Inflammatory macrophage treated with lipopolysaccharide for 4 hours (primary cell): ENCODE measurements at places on chromosomes 6 and 20.

DNA sequence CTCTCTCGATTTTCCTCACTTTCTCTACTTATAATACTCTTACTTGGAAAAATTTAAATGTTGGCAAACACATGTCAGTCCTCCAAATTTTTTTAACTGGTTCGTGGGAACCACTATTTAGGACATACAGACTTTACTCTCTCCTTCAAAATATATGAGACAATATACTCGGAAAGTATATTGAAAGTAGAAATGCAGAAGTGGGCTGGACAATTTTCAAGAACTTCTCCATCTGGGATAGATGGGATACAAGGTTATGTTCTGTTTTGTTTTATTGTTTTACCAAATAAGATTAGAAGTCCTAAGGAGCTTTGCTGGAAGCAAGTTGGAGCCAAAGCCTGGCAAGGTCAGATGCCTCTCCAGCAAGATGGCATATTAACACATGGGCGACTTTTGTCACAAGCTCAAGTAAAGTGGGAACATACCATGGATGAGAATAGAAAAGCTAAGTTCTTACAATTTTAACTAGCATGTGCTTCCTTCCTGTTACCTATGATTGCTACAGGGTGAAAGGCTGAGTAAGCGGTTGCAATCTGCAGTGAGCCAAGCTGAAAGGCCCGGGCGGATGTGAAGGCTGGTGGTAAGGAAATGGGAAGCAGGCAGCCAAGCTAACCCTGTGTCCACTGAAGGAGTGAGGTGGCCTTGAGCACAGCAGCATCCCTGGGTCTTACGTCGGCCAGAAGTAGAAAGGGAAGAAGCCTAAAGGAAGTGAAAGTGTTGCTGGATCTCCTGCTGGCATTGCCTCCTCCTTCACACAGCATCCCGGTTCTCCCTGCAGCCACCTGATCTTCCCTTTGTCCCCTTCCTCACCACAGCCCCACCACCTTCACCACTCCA is 7.1 kb downstream of the MAP3K5 start:
- DNase-seq, result peak; percentile 87

GRCh38 chr20:3934624-3935023 is 45.4 kb downstream of the PANK2 start:
- DNase-seq, result no peak

GRCh38 chr6:163945808-163946207 is 531.3 kb downstream of the QKI start:
- DNase-seq, result no peak

GRCh38 chr6:34795836-34796425 is 4.0 kb downstream of the BLTP3A start:
- DNase-seq, result peak; percentile 44

- DNase-seq, result no peak
These were observed 98.3 kb downstream of the TMEM242 start for GRCh38 chr6:157224951-157225574.

GRCh38 chr20:44924541-44924940 is 14.7 kb downstream of the PABPC1L start:
- DNase-seq, result no peak

DNA sequence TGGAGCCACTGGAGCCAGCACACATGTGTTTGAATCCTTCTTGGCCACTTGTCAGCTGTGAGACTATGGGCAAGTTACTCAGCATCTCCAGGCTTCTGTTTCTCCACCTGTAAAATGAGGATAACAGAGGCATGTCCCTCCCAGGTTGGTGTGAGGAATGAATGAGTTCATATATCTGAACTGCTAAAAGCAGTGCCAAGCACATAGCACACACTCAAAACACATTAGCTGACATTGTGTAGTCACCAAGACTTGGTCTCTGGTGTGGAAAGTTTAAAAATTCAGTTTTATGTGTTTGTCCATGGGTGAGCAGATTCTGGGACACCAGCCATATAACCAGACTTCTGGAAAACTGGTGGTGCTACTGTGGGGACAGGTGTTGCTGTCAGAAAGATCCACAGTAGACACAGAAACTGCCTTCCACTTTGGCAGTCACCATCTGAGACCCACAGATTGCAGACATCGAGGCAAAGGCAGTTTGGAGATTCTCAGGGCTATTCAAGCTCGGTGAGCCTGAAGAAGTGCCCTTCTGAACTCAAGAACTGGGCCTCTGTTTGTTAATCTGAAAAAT is 115.8 kb downstream of the MRPL14 start:
- no peak for DNase-seq

- DNase-seq, result no peak
These were observed 409.8 kb downstream of the HACE1 start for GRCh38 chr6:104449918-104450317.

DNA sequence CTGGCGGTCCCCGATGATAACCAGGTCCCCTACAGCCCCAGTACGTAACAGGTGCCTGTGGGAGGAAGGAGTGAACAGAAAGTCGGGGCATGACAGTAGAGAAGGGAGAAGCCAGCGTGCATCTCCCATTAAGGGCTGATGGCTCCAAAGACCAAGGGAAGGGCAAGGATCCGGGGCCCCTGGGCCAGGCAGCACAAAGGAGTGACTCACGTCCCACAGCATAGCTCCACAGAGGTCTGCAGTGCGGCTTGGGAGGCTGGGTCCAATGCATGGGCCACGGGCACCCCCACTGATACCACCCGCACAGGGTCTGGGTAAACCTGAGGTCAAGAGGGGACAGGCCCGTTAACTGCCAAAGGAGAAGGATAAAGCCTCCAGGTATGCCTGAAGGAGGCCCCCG is 10.3 kb downstream of the AARS2 start:
- DNase-seq, result no peak

DNA sequence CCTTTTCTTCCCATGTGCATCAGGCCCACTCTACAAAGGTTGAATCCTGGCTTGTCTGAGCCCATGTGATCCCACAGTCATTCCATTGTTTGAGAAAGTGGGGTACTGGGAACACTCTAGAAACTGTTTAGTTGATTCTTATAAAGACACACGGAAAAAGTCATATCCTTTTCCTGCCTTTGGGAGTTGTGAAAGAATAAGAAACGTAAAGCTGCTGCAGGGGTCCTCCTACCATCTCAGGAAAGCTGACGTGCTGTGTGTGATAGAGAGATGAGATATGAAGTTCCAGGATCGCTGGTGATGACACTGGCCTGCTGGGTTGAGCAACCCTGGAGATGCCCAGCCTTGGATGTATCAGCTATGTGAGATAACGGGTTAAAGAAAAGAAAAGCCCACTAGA is 21.3 kb upstream of the HLA-DRB5 start:
- peak; percentile 64 for DNase-seq

DNA sequence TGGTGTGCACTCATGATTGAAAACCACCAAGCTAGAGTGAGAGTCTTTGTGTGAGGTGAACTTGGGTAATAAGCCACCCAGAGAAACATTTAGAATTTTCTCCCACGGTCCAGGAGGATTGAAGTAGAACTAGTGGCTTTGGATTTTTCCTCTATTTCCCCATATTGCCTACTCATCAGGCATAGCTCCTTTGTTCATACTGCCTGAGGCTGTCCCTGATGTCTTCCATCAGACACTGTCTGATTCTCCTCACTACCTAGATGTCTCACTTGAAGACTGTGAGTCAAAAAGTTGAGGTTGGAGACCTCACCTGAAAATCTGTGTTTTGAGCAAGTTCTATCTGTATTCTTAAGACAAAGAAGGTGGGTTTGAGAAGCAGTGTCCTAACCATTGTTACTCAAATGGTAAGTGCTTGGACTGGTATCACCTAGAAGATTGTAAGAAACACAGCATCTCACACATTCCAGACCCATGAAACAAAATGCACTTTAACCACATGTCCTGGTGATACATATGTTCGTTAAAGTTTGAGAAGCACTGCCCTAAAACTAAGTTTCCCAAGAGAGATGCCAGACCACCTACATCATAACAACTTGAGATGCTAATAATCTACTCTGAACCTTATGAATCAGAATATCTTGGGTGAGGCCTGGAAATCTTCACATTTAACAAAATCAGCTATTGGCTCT is 523.4 kb upstream of the BTBD3 start:
- no peak for DNase-seq

DNA sequence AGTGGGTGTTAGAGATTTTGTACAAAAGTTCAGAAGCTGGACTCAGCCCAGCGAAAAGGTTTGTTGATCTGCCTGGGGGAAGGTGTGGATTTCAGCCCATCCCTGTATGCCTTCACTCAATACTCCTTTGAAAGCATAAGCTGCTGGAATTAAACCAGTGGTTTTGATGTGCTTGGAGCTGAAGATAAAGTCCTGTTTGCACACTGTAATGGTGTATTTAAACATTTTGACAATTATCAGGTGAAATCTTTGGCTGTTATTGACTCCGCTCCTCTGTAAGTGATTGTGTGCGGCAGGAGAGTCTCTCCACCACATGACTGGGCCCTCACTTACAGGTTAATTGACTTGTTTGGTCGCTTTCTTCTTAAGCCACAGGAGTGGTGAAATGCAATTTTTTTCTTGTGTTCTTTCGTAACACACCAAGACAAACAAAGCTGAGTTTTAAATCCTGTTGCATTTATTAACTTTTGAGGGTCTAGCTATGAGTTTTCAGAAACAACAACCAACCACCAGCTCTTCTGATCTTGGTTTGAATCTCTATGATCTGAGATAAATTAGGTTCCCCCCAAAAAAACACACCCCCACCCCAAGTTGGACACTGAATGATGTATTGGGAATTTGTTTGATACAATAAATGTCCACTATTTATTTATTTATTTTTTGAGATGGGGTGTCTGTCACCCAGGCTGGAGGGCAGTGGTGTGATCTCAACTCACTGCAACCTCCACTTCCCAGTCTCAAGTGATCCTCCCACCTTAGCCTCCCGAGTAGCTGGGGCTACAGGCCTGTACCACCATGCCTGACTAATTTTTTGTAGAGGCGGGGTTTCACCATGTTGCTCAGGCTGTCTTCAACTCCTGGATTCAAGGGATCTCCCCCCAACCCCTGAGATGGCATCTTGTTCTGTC is 46.3 kb upstream of the NCOA3 start:
- no peak for DNase-seq

- DNase-seq, result no peak
These were observed 611.7 kb downstream of the UTRN start for GRCh38 chr6:144896871-144897270.

- DNase-seq, result no peak
These were observed 26.5 kb upstream of the LGSN start for GRCh38 chr6:63346217-63346835.
